ENCODE measurements at places on chromosomes 2 and 18.

- DNase-seq = no peak
These were observed 24.8 kb upstream of the VIT start for GRCh38 chr2:36671731-36672130.

- DNase-seq = no peak
These were observed 13.1 kb downstream of the ARMC9 start for GRCh38 chr2:231211486-231211885.

GRCh38 chr18:51077217-51077616 lies 47.2 kb downstream of the SMAD4 start:
- DNase-seq = no peak

DNA sequence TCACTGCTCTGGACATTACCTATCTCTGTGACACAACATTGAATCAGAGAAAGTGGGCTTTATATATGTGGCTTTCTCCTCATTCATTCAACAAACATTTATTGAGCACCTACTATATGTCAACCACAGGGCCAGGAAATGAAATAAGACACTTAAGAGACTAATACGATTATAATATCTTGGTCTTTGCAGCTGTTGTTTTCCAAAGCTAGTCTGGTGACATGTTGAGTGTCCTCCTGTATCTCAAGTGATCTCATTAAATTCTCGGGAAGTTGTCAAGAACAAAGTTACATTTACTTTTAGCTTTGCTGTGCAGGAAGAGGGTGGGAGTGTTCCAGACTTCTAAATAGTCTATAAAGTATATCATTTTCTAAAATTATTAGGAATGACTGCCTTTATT lies 164.6 kb upstream of the SP5 start:
- no peak for DNase-seq

- no peak for DNase-seq
These were observed 31.6 kb upstream of the SP3 start for GRCh38 chr2:173996766-173997165.

- DNase-seq = no peak
These were observed 462.8 kb downstream of the MEIS1 start for GRCh38 chr2:66897691-66898150.

DNA sequence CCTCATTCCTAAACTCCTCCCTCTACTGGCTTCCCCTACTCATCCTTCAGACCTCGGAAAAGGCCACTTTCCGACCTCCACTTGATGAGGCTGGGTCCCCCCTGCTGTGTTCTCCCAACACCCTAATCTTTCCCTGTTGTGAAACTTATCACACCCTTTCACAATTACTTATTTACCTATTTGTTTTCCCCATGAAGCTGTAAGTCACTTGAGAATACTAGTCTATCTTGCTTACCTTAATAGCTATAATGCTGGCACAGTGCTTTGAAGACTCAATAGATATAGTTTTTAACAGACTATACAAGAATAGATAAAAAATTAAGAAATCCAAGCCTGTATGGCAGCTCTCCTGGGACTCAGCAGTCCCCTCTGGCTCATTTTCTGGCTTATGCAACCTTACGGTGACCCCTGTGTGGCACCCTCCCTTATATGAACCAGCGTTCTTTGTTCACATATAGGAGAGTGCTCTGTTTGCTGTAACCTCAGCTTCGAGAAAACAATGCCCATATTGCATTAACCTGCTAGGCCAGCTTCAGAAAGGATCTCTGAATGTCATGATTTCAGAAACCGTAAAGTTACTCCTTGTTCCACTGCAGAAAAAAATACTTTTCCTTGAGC lies 220.4 kb upstream of the PKDCC start:
- no peak for DNase-seq

GRCh38 chr2:24049485-24050021 lies at the start of gene FKBP1B:
Gene FKBP1B (plus strand): TSS chr2:24049741. CDS start chr2:24049850, 109 bp downstream.
- no peak for DNase-seq

DNA sequence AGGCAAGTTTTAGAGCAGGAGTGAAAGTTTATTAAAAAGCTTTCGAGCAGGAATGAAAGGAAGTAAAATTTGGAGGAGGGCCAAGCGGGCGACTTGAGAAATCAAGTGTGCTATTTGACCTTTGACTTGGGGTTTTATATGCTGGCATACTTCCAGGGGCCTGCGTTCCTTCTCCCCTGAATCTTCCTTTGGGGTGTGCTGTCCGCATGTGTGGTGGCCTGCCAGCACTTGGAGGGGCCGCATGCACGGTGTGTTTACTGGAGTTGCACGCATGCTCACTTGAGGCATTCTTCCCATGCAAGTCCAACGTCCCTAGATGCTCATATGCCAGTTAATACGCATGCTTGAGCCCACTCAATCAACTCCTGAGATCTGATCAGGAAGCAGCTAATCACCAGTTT lies 78.3 kb upstream of the MAP4K4 start:
- DNase-seq = no peak

GRCh38 chr18:33716061-33716683 lies 138.2 kb downstream of the ASXL3 start:
- no peak for DNase-seq

DNA sequence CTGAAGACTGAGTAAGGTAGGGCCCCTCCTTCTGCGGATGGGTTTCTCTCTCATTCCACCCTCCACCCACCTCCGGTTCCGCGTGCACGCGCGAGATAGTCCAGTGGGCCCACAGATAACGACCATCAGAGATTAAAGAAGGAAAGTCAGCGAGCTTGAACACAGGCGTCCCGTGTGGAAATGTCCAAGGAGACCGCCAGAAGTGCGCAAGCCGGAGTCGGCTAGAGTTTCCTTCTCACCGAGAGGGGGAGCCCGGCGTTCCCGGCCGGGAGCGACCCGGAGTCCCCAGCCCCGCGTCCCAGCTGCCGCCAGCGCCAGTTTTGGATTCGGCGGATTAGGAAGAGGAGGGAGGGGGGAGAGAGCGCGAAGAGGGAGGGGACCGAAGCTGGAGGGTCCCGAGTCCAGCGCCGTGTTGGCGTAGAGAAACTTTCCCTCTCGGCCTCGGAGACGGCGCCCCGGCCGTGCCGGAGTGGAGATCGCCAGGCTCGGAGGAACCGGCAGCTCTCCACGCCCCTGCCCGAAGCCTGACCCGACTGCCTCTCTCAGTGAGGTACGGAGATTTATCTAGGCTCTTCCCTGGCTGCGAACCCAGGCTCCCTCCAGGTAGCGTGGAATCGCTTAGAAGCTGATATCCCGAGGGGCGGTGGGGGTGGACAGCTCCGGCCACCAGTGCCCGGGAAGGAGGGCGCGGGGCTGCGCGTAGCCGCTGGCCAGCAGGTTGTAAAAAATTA lies at the start of gene GULP1:
GULP1 (plus strand) TSS at position 258 of the 731 bp plus-strand sequence. CDS start 185,829 bp downstream, outside the sequence.
- DNase-seq = peak; percentile 91

DNA sequence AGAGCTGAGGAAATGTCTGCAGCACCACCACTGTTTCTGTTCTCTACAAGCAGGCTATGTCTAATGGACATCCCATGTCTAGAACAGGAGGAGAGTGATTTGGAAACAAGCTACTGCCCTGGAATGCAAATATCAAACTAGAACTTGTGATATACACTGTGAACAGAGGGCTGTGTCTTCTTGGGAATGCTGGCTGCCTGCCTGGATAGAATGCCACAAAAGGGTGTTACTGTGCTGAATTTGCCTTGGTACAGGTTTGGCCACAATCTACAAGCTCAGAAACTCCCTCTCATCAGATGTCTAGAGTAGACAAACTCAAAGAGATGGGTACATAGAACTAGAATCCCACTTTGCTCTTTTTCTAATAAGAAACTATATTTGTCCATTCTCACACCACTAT lies 170.5 kb downstream of the NYAP2 start:
- DNase-seq = no peak

GRCh38 chr18:12639990-12640880 lies 17.7 kb downstream of the SPIRE1 start:
- no peak for DNase-seq

DNA sequence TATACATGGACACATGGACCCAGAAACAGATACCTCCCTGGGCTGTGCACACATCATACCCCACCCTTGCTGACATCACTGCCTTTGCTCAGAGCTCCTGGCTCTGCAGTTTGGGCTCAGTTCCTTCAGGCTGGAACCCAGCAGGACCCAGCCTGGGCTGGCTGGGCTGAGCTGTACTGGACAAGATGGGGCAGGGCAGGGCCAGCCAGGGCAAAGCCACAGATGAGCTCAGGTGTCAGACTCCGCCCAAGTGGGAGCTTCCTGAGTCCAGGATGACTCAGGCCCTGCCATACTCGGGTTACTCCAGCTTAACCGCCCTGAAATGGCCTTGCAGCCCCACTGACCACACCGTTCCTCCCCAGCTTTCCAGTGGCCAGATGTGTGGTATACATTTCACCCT lies 284.9 kb downstream of the OSR1 start:
- DNase-seq = no peak

DNA sequence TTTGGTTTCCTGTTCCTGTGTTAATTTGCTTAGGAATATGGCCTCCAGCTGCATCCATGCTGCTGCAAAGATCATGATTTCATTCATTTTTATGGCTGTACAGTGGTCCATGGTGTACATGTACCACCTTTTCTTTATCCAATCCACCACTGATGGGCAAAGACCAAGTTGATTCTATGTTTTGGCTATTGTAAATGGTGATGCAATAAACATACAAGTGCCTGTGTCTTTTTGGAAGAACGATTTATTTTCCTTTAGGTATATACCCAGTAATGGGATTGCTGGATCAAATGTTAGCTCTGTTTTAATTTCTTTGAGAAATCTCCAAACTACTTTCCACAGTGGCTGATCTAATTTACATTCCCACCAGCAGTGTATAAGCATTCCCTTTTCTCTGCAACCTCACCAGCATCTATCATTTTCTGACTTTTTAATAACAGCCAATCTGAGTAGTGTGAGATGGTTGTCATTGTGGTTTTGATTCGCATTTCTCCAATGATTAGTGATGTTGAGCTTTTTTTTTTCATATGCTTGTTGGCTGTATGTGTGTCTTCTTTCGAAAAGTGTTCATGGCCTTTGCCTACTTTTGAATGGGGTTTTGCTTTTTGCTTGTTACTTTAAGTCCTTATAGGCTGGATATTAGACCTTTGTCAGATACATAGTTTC lies 19.4 kb downstream of the EXOC6B start:
- DNase-seq = no peak
